ENCODE measurements at places on chromosomes 12 and 14.

DNA sequence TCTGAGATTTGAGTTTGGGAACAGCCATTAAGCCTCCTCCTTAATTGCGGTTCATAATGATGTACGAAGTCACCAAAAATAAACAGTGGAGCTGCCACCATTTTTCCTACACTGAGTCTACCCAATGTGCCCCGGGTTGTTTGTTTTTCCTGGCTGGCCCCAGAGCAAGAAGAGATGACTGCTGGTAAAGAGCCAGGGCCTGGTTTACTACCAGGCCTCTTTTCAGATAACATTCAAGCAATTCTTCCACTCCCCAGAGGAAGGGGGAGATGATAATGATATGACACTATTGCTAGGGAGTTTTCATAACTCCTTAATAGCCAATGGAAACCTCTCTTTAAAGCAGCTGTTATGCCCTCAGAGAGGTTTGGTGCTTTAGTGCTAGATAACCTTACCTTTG is 42.3 kb downstream of the BRAP start:
- DNase-seq: no peak

GRCh38 chr12:62866451-62867082 is 68.4 kb downstream of the PPM1H start:
- peak; percentile 44 for DNase-seq

DNA sequence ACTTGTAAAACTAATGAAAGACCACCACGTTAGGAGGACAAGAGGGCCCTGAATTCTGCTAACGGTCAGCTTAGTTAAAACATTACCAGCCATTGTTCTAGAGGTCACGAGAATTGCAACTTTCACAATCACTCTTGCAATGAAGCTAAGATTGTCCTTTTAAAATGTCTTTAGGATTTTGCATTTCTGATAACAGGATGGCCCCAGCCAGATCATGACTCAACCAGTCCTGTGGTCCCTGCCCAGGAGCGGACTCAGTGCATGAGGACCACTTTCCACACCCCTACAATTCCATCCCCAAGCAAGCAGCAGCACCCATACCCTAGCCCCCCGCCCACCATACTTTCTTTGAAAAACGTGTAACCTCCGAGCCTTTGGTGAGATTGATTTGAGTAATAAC is 28.7 kb downstream of the HSP90AA1 start:
- DNase-seq: no peak

- no peak for DNase-seq
Observed at GRCh38 chr14:57227083-57227482, 41.6 kb downstream of the EXOC5 start.

DNA sequence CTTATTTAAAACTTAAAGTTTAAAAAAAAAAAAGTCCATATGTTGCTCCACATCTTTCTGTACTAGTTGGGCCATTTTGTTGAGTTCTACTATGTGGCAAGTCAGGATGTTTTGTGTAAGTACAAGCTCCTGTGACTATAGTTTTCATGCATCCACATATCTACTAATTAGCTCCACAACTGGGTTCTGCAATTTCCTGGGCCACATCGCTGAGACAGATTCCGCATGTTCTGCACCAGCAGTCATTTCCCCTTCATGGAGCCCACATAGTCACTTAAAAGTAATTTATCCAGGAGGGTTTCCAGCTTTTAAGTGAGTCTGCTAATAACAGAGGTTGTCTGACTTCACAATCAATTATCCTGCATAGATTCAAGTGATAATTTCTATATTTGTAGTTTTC is 461.4 kb downstream of the ZFP36L1 start:
- no peak for DNase-seq

- peak; percentile 89 for DNase-seq
Observed at GRCh38 chr14:63203618-63204406, 431 bp upstream of the RHOJ start.
